ENCODE measurements at places on chromosomes 11 and 22.

- DNase-seq, result no peak
Observed at GRCh38 chr22:43293655-43294392, 49.3 kb downstream of the SCUBE1 start.

DNA sequence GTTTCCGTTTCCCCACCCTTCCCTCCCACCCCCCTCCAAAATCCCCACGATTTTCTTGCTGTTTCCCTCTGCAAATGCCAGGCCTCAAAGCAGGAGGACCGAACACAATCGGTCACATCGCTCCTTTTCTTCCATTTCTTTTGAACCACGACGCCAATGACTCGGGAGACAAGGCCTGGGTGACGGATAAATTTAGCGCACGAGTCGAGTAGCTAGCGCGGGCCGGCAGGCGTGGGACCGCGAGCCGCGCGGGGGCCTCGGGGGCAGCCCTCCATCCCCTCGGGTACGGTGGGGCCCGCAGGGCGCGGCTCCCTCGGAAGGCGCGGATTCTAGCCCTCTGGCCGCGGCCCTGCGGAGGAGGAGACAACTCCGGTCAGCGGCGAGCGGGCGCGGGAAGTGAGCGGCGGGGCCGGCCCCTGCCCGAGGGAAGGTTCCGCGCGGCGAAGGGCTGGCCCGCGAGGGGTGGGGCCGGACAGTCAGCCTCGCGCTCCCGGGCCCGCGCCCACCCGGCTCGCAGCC lies 414 bp downstream of the JOSD1 start:
- no peak for DNase-seq

GRCh38 chr11:78290293-78291176 lies 101.8 kb downstream of the USP35 start:
- peak; percentile 21 for DNase-seq

DNA sequence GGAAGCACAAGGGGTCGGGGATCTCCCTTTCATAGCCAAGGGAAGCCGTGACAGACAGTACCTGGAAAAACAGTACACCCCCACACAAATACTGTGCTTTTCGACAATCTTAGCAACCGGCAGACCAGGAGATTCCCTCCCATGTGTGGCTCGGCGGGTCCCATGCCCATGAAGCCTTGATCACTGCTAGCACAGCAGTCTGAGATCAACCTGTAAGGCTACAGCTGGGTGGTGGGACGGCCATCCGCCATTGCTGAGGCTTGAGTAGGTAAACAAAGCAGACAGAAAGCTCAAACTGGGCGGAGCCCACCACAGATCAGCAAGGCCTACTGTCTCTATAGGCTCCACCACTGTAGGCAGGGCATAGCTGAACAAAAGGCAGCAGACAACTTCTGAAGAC lies 180.2 kb upstream of the SOX6 start:
- no peak for DNase-seq

DNA sequence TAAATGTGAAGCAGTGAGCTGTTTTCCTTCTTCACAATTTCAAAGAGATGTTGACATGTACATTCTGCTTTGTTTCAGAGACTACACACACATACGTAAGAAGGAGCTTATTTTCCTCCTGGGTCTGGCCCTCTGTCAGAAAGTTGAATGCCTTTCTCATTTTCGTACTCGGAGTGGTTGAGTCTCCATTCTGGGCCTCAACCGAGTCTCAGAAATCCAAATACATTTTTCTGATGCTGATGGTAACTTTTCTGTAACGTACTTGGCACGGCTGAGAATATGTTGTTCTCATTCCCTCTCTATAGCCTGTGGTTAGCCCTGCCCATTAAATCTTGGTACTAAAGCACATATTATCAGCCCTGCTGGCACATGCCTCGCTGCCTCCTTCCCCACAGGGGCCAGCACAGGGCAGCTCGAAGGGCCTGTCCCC lies 25.3 kb downstream of the PARVA start:
- DNase-seq, result no peak

DNA sequence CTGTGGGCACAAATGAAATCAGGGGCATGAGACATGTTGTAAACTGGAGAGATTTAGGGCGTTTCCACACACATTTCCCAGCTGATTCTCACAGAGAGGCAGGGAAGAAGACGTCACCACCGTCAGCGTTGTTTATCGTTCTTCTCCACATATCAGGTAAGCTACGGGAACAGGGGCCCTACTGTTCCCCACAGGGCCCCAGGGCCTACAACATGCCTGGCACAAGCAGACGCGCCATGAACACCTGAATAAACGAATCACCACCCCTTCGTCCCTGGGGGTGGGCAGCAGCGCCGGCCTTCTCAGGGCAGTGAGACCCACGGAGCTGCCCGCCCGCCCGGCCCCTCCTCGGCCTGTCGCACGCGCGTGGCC lies 342 bp downstream of the EFCAB6 start:
- no peak for DNase-seq

DNA sequence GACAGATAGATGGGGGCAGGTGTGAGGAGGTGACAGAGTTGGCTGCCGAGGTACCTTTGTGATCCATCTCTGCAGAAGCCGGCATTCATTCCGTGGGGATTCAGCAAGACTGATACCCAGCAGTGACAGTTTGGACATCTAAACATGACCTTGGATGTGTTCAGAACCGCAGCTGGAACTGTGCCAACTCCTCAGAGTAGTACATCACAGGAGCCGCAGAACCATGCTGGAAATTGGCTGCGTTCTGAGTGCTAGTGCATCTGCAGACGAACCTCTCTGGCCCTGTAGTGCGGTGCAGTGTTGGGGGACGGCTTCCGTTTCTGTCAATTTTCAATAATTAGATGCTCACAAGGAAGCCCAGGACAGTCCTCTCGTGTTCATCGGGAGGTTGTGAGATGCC lies 772.1 kb downstream of the NTM start:
- DNase-seq, result no peak

DNA sequence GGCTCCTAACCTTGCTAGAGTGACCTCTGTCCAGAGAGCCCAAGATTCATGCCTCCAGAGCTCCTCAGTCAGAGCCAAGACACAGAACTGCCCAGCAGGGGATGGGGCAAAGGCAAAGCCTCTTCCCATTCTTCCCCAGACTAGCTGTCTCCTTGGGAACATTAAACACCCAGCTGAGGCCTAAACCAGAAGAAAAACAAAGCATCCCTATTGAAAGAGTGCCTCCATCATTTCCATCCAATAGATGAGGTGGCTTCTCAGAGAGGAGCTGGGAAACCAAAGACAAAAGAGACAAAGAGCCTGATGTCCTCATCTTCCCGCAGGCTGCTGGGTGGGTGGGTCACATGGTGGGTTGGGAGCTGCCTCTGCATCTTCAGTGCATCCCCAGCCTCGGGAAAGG lies 37.4 kb downstream of the COMMD9 start:
- DNase-seq, result no peak

DNA sequence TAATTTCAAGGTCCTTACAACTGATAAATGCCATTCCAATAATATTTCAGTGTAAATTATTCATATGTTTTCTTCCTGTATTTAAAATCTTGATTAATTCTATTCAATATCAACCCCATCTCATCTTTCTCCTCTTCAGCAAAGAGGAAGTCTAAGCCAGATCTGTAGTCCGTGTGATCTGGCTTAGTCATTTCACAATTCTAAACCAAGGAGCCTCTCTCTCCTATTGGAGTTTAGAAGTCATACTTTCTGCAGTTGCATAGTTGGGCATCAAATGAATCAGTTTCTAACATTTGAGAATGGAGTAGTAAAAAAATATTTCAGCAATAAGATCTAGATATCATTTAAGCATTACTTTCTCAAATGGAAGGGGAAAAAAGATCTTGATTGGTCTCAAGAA lies 354.9 kb downstream of the JRKL start:
- DNase-seq, result no peak
